Activated CD4-positive, alpha-beta T cell treated with anti-CD3 and anti-CD28 coated beads, Interleukin-2, Interleukin-6, amounts not matched to agents 100 ng/mL and 50 ng/mL, durations not matched to agents 16 hours and 8 hours (primary cell): ENCODE measurements at places on chromosomes 4 and X.
A peak's percentile ranks its signal among the peaks of the same experiment; 100 is the strongest.

GRCh38 chr4:25727711-25728493, 72.3 kb downstream of the SLC34A2 start:
- no peak for DNase-seq

GRCh38 chr4:112402098-112402497, 104.9 kb downstream of the ALPK1 start:
- no peak for DNase-seq

GRCh38 chrX:71514367-71515037, 18.4 kb upstream of the OGT start:
- peak; percentile 9 for DNase-seq

DNA sequence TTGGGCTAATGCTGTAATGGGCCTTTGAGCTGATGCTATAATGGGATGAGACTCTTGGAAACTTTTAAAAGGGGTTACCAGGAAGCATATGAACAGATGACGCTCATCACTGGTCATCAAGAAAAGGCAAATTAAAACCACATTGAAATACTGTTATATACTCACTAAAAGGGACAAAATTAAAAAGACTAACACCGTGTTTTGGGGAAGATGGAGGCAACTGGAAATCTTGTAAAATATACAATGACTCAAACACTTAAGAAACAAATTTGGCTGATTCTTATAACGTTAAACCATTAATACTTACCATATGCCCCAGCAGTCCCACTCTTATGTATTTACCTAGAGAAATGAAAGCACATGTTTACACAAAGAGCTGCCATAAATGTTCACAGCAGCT, 207.2 kb upstream of the GPRIN3 start:
- DNase-seq, result no peak

- DNase-seq, result no peak
Observed at GRCh38 chr4:44535981-44536380, 87.4 kb upstream of the KCTD8 start.

DNA sequence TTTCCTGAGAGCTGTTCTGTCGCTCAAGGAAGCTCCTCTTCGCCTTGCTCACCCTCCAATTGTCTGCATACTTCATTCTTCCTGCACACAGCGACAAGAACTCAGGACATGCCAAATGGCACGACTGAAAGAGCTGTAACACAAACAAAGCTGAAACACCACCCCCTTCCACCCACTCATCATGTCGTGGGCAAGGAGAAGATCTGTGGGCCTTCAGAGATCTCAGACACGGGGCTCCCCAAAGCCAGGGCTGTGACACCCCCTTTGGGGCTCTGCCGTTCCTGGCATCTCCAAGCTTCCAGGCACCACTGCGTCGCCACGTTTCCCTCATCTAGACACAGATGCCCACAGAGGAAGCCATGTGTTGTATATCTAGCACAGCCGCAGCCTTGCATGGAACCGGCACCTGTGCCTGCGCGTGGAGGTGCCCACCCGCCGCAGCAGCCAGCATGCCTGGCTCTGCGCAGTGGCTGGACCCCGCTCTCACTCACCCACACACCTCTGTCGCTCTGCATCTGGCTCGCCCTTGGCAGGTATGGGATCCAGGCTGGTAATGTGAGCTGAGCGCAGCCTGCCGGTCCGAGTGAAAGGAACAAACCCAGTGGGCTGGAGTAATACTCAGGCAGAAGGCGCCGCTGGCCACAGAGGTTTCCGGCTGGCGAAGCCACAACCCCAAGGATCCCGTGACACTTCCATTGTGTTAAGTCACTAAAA, 676.4 kb upstream of the INTU start:
- no peak for DNase-seq

- DNase-seq, result no peak
Observed at GRCh38 chr4:6049985-6050384, 31.8 kb upstream of the C4orf50 start.

DNA sequence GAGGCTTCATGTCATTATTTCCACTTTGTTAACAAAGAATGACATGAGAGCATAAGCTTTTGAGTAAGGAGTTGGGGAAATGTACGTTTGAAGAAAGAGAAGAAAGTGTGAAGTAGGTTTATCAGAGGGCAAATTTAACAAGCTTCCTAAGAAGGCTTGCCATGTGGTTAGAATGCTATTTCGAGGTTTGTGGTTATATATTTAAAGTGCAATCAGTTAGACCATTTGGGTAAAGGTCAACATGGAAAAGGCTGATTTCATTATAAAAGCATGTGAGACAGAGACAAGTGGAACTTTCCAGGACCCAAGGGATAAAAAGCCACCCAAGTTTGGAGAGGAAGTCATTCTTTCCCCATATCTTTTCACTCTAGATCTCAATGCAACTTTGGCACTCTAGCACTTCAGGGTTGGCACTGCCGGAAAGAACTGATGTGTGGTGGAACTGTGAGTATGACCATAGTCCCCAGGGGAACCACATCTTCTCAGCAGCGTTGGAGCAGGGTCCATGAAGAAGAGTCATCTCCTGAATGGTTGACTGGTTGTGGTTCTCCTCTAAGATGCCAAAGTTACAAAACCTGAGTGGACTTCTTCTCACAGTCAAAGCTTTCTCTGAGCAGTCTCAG, 529.9 kb downstream of the MID1IP1 start:
- peak; percentile 61 for DNase-seq

GRCh38 chrX:38175139-38175538, 45.5 kb downstream of the SRPX start:
- peak; percentile 9 for DNase-seq

GRCh38 chrX:11553594-11553993, 112.1 kb downstream of the ARHGAP6 start:
- DNase-seq, result no peak

- no peak for DNase-seq
Observed at GRCh38 chrX:14274691-14275090, 245.0 kb upstream of the GEMIN8 start.

DNA sequence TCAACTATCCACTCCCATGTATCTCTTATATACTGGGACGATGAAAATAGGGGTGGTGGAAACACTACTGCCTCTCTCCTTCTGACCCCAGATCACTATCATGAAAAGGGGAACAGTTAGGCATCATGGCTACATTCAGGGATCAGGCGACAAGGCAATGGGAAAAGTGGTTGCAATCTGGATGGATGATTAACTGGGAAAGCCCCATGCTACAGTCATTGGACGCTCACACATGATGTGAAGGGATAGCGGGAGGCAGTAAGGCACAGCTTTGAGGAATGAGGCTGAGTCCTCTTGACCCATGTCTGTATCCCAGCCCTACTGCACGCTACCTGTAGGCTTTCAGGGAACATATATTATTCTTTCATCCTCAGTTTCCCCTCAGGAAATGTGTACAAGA, 10.2 kb downstream of the GASK1B start:
- no peak for DNase-seq

GRCh38 chr4:142615324-142615665, 230.8 kb downstream of the INPP4B start:
- DNase-seq, result no peak

- DNase-seq, result no peak
Observed at GRCh38 chr4:26719954-26720552, 136.2 kb downstream of the TBC1D19 start.

- DNase-seq, result no peak
Observed at GRCh38 chr4:158833602-158834001, 64.8 kb downstream of the FNIP2 start.

GRCh38 chr4:21806991-21807390, 141.6 kb downstream of the KCNIP4 start:
- no peak for DNase-seq

DNA sequence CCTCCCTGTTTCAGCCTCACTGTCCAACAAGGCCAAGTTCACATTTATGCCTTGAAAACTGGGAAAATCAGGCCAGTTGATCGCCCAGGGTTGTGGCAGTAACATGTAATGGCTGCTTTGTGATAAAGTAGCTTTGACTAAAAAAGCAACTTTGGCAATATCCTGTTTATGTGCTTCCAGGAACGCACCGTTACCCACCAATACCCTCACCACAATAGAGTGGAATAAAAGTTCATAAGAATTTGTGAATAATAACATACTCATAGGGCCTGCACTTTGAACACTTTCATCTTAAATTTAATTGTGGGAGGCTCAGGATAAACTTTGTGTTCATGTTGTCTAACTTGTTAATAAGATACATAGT, 80.7 kb upstream of the MAML3 start:
- DNase-seq, result peak; percentile 44

- no peak for DNase-seq
Observed at GRCh38 chr4:5420266-5420665, 288.1 kb downstream of the EVC2 start.

DNA sequence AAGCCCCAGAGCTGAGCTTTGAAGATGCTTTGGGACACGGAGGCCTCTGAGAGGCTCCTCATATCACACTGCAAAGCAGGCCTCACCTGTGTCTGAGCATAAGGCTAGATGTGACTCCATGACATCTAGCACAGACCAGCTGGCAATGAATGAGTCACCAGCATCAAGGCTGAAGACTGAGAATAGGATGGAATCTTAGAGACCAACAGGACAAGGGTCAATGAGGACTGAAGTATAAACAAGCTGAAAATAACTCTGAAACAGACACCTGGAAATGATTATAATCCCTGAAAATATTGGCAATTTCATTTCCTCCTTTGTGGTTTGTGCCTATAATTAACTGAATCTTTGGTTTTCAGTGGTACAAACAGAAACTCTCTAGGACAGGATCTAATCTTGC, 87.1 kb upstream of the PRPS1 start:
- DNase-seq, result no peak

DNA sequence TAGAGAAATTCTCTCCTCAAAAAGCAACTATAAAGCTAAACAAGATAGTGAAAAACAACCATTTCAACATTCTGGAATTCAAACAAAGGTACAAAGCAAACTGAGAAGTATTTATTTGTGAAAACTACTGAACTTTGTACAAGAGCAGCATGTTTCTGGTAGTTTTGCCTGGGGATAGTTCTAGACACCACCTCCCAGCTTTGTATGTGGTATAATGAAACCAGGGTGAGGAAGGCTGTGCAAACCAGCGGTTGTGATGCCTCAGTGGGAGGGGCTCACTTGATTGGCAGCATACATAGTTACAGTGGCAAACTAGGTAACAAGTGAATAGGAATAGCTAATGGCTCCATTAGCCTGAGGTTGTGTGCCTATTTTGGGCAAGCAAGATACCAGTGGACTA, 18.6 kb upstream of the FRMD7 start:
- no peak for DNase-seq

- DNase-seq, result no peak
Observed at GRCh38 chrX:6959006-6959405, 188.5 kb upstream of the STS start.

DNA sequence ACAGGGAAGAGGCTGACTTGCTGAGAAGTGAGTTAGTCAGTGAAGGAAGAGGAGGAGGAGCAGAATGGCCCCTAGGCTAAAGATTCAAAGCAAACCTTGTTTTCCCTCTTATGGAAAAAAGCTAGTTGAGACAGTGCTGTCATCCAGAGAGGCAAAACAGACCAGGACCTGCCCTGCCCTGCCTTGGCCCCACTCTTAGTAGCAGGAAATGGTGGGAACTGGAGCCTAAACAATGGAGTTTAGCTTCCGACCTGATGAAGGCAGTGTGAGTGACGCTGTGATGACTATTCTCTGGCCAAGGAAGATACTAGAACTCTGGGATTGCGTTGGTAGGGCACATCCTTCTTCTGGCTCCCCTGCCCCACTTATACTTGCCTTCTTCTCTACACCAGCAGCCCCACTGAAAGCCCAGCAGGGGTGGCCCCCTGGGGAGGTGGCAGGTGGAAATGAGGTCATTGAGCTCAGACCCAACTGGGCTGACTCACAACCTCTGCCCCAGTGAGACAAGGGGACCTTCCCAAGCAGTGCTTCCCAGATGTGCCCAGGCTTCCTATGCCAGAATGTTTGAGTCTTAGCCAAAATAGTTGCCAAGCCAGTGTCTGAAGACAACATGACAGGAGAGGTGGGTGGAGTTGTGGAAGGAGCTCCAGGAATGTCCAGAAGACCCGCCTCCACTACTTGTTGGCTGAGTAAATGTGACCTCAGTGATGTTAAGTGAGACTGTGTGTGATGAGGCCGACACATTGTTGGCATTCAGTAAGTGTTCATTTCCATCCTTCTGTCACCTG, 38.8 kb downstream of the MSN start:
- peak; percentile 53 for DNase-seq

- no peak for DNase-seq
Observed at GRCh38 chrX:19040373-19040772, 56.5 kb upstream of the PHKA2 start.

- no peak for DNase-seq
Observed at GRCh38 chr4:80811406-80811805, 219.1 kb upstream of the BMP3 start.

DNA sequence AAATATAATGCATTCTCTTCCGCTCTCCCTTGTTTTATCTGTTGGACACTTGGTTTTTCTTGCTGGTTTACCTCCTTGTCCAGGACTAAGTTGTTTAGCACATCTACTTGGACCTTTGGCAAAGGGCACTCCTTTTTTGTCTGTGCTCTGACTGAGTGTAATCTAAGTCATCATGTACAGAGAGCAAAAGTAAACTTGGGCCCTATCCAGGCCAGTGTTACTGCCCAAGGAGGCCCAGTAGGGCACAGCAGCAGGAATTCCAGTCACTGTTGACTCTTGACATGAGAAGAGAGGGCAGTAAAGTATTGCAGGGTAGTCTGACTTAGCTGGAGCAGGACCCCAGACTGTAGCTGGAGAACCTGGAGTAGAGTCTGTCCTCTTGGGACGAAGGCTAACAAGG, 445.5 kb downstream of the ZIC3 start:
- no peak for DNase-seq

GRCh38 chrX:97563531-97564133, 679.9 kb downstream of the RPA4 start:
- DNase-seq, result peak; percentile 74

GRCh38 chr4:138494931-138495330, 252.8 kb upstream of the SLC7A11 start:
- DNase-seq, result no peak

- DNase-seq, result no peak
Observed at GRCh38 chr4:89258506-89258905, 49.1 kb downstream of the GPRIN3 start.

DNA sequence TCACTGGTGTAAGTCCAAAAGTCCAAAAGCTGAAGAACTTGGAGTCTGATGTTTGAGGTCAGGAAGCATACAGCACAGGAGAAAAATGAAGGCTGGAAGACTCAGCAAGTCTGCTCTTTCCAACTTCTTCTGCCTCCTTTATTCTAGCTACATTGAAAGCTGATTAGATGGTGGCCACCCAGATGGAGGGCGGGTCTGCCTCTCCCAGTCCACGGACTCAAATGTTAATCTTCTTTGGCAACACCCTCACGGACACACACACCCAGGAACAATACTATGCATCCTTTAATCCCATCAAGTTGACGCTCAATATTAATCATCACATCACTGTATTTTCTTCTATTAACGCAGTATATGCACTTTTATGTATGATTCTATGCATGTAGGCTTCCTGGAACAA, 931.6 kb upstream of the GRIA3 start:
- DNase-seq, result no peak

DNA sequence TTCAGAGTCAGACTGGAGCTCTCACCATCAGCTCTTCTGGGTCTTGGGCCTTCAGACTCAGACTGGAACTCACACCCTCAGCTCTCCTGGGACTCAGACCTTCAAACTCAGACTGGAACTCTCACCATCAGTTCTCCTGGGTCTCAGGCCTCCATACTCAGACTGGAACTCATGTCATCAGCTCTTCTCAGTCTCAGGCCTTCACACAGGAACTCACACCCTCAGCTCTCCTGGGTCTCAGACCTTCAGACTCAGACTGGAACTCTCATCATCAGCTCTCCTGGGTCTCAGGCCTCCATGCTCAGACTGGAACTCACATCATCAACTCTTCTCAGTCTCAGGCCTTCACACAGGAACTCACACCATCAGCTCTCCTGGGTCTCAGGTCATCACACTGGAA, 147.2 kb upstream of the MXRA5 start:
- peak; percentile 13 for DNase-seq
